ENCODE measurements at places on chromosomes 3 and 15.

GRCh38 chr3:39015418-39015817, 36.3 kb downstream of the SCN11A start:
- DNase-seq: no peak

DNA sequence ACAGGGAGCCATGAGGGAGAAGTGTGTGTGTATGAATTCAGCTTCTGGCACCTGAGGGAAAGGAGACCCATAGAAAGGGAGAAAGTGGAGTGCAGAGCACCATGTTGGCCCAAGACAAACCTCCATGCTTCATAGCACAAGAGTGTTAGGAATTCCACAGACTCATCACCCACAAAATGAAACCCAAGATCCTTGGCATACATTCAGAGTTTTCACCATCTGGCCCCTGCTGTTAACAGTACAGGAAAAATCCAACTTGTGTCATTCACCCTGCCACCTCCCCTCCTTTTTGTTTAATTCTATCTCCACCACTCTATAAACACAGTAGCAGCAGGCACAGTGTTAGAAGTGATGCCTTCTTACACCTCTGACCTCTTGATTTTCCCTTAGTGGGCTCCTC, 60.0 kb upstream of the MNS1 start:
- no peak for DNase-seq

DNA sequence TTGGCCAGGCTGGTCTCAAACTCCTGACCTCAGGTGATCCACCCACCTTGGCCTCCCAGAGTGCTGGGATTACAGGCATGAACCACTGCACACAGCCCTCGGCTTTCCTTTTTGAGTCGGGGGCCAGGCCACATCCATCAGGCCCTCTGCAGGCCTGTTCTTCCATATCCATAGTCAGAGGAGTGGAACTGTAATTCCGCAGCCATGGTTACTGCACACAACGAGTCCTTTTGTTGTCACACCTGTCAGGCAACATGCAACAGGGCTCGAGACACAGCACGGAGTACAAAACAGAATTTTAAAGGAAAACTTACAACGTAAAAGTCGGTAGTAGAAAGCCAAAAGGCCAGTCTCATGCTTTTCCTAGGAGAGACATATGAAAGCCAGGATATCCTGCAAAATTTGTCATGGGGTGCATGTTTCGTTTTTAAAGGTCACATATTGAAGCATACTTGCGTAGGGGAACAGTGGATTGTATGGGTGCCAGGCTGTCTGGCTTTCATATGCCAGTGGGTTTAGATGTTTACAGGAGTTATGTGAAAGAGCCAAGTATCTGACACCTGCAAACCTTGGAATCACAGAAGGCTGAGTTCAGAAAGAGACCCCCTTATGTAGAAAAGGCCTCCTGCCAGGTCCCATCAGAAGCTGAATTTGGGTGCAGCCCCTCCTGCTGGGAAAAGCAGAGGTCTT, 63.2 kb upstream of the LPP start:
- no peak for DNase-seq

- no peak for DNase-seq
These were observed 76.0 kb downstream of the MAP4 start for GRCh38 chr3:47940232-47940631.

Data from GM13976 (cell line).